ENCODE measurements at places on chromosomes 5 and 9.

GRCh38 chr9:37792122-37792521 lies 7.3 kb upstream of the EXOSC3 start:
- DNase-seq, result no peak

DNA sequence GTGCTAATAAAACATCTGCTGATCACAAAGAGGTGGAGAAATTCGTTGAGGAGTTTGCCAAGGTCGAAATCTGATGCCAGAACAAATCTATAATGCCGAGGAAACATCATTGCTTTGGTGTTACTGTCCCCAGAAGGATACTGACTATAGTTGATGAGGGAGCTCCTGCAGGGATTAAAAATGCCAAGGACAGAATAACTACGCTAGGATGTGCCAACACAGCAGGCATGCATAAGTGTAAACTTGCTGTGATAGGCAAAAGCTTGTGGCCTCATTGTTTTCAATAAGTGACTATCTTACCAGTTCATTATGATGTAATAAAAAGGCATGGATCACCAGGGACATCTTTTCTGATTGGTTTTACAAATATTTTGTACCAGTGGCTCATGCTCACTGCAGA lies 66.8 kb upstream of the ADCY2 start:
- DNase-seq, result no peak

GRCh38 chr9:124820698-124821623 lies 32.3 kb upstream of the WDR38 start:
- no peak for DNase-seq

GRCh38 chr9:3942361-3942760 lies 357.5 kb downstream of the GLIS3 start:
- DNase-seq, result no peak

- DNase-seq, result no peak
These were observed 10.2 kb downstream of the TNFAIP8 start for GRCh38 chr5:119365847-119366539.

- DNase-seq, result no peak
These were observed 746.7 kb upstream of the TYRP1 start for GRCh38 chr9:11946531-11946930.

DNA sequence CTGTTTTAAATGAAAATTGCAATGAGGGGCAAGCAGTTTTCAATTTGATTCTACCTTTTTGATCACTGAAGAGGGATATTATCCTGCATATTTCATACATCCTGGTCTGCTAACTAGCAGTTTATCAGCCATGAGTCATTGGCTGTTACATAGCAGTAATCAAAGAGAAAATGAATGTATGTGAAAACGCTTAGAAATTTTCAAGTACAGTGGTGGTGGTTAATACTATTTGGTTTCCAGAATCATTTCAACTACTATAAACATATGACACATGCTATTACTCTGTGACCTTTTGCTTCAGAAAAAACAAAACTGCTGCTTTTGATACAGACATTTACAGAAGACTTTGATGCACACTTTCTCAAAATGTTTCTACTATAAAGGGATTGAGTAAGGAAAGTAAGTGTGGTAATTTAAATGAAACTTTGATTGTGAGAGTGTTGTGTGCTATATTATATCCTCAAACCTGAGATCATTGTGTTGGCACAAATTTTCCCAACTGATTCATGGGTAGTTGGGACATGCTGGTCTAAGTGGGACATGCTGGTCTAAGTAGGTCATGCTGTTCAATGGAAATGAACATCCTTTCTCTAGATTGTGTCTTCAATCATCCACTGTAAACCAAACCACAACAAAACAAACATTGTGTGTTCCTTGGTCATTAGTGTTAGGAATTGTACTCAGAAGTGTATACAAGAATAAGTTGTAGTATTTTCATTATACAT lies 5.1 kb downstream of the RNF14 start:
- DNase-seq, result no peak

GRCh38 chr5:119367502-119368237 lies 11.9 kb downstream of the TNFAIP8 start:
- no peak for DNase-seq

DNA sequence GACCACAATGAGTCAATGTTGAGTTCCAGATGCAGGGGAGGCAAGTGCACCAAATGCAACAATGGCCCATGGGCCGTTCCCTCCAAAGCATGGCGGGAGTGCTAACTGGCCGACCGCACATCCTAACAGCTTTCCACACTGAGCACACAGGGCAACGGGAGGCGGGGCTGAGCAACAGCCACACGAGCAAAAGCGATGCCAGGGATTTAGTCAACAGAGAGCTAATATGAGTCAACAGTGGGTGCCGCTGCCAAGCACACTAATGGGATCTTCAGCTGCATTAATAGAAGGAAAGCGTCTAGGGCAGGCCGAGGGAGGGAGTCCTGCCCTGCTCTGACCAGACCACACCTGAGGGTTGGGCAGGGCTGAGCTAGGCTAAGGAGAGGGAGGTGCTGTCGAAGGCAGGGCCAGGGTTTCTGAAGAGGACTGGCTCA lies 4.6 kb downstream of the EPB41L4B start:
- peak; percentile 95 for DNase-seq

DNA sequence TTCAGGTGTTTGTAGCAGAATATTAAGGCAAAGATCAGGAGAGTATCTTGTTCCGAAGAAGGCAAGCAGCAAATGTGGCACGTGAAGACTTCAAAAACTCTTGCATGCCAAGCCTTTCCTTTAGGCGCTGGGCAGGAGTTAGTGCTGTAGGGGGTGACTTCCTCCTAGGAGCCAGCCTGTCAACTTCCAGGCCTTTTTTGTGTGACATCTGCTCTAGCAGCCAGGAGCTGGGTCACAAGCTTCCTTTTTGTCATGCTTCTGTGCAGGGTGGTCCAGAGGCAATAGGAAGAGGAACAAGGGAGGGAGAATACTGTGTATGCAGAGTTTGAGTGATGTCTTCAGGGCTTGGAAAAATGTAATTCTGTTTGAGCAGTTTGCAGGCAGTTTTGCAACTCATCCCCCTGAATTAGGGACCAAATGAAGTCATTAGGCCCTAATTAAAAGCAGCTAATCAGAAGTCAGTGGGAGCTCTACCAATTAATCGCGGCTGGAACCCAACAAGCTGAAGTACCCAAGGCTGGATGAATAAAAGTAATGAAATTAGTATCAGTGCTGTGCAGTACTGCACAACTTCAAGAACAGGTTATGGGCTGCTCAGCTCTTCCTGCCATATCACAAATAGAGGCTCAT lies 53.5 kb downstream of the TLR4 start:
- DNase-seq, result no peak

- no peak for DNase-seq
These were observed 3.3 kb upstream of the IRX1 start for GRCh38 chr5:3592298-3592697.

GRCh38 chr5:139688751-139689372 lies 40.7 kb downstream of the CXXC5 start:
- no peak for DNase-seq

GRCh38 chr5:53359916-53360517 lies 120.4 kb upstream of the FST start:
- DNase-seq, result no peak

DNA sequence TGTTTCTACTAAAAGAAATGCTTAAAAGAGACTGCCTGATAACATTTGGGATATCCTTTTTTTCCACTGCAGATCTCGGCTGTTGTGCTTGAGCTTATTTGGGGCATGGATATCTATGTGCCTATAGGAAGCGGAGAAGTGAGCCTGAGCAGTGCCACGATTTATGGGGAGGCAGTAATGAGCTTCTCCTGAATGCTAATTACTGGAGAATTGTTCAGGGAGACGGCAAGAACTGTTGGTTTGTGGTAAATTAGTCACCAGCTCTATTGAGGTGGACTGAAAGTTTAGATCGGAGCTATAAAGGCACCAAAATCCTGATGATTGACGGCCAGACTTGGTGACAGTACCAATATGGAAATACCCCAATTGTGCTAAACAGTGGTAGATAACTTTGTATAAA lies 186.5 kb downstream of the ARHGEF28 start:
- DNase-seq, result no peak

DNA sequence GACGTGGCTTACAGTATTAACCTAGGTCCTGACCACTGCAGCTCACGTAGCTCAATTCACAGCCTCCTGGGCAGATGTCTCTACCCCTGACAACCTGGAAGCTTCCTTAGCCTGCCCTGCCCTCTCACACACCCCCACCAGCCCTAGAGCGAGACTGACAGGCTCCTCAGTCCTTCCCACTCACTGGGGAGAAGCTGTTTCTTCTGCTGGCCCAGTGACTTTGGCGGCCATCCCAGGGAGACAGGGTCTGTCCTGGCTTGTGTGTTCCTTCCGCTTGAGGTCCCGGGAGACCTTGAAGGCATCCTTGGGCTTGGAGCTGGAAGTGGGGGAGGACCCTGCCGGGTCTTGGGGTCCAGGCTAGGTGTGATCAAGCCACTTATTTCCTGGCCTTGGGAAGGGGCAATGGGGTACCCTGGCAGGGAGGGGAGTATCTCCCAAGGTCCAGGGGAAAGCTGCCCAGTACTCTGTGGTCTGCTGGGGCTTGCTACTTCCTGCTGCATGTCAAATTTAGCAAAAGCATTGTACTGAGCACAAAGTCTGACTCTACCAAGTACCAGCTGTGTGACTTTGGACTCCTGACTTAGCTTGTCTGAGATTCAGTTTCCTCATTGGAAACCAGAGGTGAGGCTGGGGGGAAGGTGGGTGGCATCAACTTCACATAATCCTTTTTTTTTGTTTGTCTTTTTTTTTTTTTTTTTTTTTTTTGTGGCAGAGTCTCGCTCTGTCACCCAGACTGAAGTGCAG lies 1.9 kb downstream of the MIGA2 start:
- no peak for DNase-seq

DNA sequence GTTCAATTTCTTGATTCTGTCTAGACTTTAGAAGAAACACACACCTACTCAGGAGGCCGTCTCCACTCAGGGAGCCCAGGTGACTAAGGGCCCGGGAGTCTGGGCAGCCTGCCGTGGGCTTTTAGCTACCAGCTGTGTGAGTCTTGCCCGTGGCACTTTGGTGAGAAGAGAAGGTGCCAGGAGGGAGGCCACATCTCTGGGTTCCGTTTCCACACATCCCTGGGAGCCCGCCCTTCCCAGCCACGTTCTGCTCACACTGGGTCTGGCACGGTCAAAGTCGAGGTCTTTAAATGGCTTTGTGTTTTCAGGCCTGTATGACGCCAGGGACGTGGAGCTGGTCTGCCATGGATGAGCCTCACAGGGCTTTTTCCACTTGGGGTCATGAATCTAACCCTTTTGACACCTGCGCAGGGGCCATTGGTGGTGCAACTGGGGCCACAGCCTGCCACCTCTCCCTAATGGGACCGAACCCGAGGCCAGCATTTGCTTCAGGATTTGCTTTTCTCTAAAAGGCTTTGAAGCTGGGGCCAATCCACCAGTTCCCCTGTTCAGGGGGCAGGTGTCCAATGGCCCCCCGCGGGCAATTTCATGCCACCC lies 17.2 kb upstream of the FCN2 start:
- DNase-seq, result no peak

DNA sequence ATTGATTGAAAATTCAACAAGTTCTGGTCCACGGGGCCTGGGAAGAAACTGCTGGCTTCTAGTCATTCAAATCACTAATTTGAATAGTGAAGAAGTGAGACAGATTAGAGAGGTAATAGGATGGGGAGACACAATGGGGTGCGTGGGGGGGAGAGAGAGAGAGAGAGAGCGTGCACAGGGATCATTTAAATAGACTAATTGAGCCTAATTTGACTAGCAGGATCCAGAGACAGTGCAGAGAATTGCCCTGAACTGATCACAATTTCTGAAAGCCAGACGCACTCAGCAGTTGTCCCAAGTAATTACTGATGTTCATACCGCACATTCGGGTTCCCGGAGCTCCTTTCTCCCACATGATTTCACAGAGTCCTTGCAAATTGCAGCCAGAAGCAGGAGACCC lies 50.3 kb upstream of the C5orf58 start:
- DNase-seq, result no peak

DNA sequence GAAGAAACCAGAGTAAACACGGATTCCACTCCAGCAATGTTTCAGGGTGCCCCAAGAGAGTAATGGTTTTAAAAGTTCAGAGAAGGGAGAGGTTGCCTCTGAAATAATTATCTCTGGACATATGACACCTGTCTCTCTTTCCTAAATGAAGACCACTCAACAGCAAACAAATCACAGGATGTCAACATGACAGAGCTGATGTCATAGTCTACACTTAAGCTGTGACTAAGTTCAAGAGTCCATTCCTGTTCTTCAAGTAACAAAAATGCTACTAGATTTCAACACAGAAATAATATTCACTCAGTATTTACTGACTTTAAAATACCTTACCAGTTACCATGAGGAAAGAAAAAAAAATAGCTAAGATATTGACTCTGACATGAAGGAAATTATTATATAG lies 44.7 kb upstream of the SLC30A5 start:
- no peak for DNase-seq

- peak; percentile 46 for DNase-seq
These were observed 149.5 kb downstream of the FANCC start for GRCh38 chr9:95167998-95168397.

GRCh38 chr9:114034196-114034595 lies 43.9 kb downstream of the AMBP start:
- DNase-seq, result no peak

- no peak for DNase-seq
These were observed 37.3 kb upstream of the TEX48 start for GRCh38 chr9:114719290-114719689.

- DNase-seq, result no peak
These were observed 62.8 kb downstream of the C9orf50 start for GRCh38 chr9:129558063-129558550.

- no peak for DNase-seq
These were observed 464 bp downstream of the GDF9 start for GRCh38 chr5:132865668-132866341.

GRCh38 chr9:104820336-104820735 lies 56.4 kb downstream of the NIPSNAP3B start:
- DNase-seq, result no peak

DNA sequence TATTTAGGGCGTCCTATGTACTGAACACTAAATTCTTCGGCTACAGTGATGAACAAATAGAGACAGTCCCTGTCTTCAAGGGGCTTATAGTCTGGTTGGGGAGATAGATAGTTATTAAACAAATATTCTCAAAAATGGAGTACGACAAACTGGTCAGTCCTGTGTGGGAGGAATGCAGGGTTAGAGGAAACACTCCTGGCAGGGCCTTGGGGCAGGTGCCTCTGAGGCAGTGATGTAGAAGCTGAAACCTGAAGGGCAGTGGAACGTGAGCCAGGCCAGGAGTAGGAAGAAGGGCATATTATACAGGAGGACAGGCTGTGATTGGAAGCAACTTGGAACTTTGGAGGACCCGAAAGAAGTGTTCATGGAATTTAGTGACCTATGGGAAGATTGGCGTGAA lies 133.4 kb downstream of the AOPEP start:
- DNase-seq, result no peak

DNA sequence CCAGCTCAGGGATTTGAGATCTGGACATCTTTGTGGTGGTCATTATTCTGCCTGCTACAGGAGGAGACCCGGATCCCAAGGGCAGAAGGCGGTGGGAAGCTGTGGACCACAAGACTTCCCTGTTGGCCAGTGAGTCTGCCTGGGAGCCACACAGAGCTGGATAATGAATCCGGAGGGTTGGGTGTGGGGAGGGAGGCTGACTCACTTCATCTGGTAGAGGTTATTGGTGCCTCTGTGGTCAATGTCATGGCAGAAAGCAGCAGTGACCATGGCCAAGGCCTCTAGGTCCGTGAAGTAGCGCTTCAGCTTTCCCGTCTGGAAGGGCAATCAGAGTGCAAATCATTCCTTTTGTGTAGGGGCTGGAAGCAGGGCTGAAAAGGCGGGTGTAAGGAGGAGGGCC lies 58.5 kb downstream of the PDE6A start:
- DNase-seq, result no peak

GRCh38 chr5:111133436-111133751 lies 41.2 kb downstream of the WDR36 start:
- DNase-seq, result no peak

GRCh38 chr9:69325409-69326212 lies 596 bp downstream of the ENTREP1 start:
- DNase-seq, result no peak
